ENCODE measurements at places on chromosomes 6 and 20.

- DNase-seq = no peak
These were observed 29.8 kb downstream of the SCGN start for GRCh38 chr6:25681848-25682247.

GRCh38 chr20:47561180-47561579, 59.5 kb downstream of the NCOA3 start:
- DNase-seq = no peak

DNA sequence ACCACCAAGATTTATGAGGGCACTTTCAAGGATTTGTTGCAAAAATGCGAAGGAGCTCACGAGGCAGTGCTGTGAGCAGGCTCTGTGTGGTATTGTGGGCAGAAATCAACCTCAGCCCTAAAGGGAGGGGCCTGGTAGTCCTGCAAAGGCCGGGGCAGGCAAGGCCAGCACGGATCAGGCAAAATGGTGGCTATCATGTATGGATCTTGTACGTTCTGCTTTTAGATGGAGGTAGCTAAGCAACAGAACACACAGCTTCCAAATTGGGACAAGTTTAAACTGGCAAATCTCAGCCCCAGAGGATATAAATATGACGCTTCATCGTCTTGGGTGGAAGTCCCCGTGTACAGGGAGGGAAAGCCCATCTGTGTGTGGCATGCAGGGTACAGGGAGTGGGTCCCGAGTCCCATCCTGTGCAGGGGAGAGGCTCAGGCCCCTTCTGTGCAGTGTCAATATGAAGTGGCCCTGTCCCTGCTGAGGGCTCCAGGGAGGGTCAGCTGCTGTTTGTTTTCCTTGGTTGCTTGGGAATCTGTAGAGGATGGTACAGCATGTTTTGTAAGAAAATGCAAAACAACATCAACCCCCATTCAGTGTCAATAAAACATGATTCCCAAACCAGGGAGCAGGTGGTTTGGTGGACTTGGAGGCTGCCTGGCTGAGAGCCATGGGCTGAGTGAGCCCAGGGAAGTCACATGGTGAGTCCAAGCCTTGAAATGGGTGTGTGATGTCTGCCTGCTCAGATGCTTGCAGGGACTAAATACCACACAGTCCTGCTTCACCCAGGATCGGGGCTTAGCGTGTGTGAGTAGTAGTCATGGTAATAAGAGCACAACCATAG, 113.0 kb downstream of the SYCP2 start:
- no peak for DNase-seq

DNA sequence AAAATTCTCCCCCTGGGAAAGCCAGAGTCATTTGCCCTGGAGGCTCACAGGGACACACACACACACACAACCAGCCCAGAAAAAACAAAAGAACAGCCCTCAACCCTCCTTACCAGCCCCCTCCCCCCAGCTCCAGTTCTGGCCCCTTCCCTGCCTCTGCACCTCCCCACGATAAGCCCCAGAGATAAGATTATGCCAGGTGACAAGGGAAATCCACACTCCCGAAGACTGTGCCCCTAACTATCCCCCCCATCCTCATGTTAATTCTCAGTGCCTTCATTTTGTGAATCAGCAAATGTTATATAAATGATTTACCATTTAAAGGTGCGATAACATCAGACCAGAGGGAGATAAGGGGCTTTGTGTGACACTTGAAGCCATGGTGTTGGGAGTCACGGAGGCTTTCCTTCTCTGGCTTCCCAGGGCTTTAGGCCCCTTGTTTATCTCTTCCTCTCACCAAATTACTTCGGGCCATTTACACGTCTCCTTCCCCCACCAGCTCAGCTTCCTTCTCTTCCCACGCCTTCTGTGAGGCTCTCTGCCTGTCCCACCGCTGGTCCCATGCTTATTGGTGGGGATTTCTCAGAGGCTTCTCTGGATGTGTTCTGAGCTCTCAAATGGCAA, 12.5 kb upstream of the FOXC1 start:
- no peak for DNase-seq

- DNase-seq = no peak
These were observed 462.3 kb upstream of the JARID2 start for GRCh38 chr6:14783594-14783993.

DNA sequence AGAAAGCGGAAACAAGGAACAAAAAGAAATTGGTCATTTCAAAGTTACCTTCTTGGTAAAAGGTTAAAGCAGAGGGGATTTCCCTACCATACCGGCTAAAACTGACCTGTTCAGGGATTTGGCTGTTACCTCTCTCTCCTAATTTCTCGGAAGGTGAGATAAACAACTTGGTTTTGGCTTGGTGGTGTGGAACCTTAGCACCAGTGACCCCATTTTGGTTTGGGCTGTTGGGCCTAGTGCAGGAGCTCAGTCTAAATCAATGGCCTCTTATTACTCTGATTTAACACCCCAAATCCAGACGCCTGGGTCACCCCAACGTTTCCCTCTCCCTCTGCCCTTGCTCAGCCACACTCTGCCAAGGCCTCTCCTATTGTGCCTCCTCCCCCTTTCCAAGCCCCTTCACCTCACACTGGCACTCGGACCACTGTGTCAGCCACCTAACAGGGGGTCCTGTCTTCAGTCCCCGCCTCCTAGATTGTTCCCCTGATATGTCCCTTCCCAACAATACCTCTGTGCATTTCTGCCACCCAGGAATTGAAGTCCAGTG, 8.3 kb downstream of the NCR2 start:
- no peak for DNase-seq

- peak; percentile 82 for DNase-seq
These were observed 23.7 kb downstream of the RANBP9 start for GRCh38 chr6:13687917-13688351.

GRCh38 chr6:99011151-99011550, 63.4 kb upstream of the FBXL4 start:
- no peak for DNase-seq

- DNase-seq = no peak
These were observed 24.3 kb downstream of the EPB41L2 start for GRCh38 chr6:131038597-131039344.

DNA sequence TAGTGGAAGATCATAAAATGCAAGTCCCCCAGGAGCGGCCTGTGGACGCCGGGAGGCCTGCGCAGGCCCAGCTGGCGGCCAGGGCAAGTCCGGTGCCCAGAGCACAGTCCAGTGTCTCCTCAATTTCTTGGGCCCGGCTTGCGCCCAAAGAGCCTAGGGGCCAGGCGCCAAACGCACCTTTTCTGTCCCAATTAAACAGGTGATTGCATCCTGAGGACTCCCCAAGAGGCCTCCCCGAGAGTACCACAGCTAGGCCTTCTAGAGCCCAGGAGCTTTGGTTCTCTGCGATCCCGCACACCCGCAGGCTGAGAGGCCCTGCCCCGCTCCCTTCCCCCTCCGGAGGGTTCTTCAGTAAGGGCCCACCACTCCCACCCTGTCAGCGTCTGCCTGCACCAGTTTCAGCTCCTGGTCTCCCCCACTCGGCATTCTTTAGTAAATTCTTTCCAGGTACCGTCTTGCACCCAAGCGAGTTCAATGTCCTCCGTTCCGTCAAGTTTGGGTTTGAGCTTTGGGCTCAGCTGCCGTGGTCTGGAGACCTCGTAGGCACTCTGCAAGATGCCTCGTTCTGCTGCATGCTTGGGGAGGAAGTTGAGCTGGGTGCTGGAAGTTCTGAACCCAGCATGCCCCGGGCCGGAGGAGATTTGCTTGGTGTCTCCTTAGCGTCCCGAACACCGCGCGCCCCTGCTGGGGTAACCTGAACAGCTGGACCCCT, 3.9 kb upstream of the NKX2-2 start:
- no peak for DNase-seq

- DNase-seq = peak; percentile 22
These were observed 544 bp upstream of the ACAT2 start for GRCh38 chr6:159761129-159761872.

- DNase-seq = no peak
These were observed 16.1 kb upstream of the PBOV1 start for GRCh38 chr6:138234363-138234762.

GRCh38 chr6:33299237-33299944, 649 bp upstream of the RGL2 start:
- DNase-seq = peak; percentile 92

- DNase-seq = no peak
These were observed 201.9 kb downstream of the LY86 start for GRCh38 chr6:6790393-6790792.

DNA sequence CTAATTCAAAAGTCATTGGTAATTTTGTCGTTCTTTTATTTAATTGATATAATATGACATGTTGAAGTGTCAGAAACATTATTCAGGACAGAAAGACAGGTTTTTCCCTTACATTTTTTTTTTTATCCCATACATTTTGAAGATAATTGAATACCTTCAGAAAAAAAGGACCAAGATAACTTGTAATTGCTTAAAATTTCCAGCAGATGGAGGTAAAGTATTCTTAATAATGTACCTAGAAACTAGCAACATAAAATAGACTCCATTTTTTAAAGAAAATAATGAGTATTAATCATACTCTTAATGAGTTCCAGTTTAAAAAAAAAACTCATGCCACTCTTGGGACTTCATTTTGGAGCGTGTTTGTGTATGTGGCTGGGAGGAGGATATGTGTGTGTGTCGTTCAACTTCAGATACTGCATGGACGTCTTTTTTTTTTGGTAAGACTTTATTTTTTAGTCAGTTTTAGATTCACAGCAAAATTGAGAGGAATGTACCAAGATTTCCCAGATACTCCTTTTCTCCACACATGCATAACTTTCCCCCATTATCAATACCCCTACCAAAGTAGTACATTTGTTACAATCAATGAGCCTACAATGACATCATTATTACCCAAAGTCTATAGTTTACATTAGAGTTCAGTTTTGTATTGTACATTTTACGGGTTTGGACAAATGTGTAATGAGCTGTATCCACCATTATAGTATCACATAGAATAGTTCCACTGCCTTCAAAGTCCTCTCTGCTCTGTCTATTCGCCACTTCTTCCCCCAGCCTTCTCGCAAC, 79.4 kb downstream of the ROS1 start:
- DNase-seq = no peak

DNA sequence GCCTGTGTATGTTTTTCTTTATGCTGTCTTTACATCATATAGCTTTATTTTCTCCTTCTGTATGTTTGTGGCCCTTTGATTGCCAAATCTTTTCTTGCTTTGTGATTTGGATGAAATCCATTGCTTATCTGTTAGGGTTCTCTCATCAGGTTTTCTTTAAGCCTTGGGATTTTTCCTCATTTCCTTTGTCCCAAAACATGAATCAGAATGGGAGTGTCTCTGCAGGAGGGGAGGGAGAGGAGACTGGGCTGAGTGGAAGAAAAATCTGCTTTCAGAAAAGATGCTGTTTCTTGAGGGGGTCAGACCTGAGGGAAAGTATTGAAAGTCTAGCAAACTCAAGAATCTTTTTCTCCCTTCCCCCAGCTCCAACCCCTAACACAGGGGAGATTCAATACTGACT, 758.0 kb upstream of the MMS22L start:
- no peak for DNase-seq

GRCh38 chr6:72974276-72974675, 251.0 kb downstream of the KHDC1L start:
- no peak for DNase-seq

DNA sequence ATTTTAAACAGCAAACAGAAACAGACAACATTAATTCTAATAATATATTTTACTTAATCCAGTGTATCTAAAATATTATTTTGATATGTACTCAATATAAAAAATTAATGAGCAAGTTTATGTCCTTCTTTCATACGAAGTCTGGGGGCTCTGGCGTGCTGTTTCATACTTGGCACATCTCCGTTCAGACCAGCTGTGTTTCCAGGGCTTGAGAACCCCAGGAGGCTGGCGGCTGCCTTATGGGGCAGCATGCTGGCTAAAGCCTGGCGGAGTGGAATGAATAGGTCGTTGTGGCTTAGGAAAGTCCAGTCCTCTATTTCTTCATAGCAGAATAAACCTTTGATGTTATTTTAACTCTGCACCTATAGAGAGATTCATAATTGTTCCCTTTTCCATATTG, 43.3 kb downstream of the DUSP22 start:
- no peak for DNase-seq

DNA sequence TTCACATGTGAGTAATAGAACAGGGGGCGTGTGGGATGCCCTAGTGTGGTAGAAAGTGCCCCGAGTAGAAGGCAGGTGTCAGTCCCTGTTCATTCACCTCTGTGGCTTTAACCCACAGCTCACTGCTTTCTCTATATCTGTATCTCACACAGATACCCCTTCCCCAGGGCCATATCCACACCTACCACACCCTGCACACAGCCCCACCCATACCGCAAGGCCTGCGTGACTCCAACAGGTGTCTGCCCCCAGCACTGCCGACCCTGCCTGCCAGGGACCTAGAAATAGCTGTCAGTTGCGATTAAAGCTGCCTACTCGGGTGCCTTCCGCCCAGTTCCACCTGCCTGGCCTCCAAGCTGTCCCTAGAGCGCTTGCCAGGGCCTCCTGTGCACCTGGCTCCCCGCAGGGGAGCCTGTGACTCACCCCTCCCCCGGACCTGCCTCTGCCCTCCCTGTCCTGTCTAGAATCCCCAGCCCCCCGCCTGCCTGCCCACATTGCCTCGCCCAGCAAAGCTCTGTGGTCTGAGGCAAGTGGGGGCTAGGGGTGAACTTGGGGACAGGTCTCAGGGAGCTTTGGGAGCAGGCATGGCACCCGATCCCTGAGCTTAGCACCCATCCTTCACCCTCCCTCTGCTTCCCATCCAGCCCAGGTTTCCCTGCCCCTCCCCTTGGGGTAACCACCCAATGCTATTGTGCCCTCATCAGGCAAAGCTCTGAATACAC, 38.3 kb upstream of the ID1 start:
- peak; percentile 51 for DNase-seq

DNA sequence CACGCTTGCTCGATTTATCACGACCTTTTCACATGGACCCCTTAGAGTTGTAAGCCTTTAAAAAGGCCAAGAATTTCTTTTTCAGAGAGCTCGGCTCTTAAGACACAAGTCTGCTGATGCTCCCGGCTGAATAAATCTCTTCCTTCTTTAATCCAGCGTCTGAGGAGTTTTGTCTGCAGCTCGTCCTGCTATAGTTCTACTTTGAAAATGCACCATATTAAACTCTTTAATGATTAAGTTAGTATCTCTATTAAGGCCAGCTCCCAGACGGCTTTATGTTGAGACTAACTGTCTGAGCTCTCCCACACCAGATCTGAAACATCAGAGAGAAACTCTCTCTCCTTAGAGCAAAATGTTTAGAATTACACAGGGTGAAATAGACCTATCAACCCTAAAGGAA, 18.0 kb upstream of the GSTA3 start:
- no peak for DNase-seq

DNA sequence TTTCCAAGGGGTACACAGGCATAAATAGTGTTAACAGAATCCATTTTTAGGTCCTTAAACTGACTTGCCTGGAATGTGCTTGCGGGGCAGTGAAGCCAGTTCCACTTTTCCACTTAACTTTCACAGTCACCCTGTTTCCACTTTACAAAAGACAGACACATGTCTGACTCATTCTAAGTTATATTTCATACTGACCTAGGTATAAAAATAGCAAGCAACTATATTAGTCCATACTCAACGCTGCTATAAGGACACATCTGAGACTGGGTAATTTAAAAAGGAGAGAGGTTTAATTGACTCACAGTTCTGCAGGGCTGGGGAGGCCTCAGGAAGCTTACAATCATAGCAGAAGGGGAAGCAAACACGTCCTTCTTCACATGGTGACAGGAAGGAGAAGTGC, 88.2 kb downstream of the MTFR2 start:
- no peak for DNase-seq

Measured in head of caudate nucleus (tissue), 42 donors.